ENCODE measurements at places on chromosomes 13 and 19. TPM values are rescaled to one million over a fixed set of nuclear protein-coding genes. Genes with fewer than 3 reads are reported as not detected.

GRCh38 chr19:39328046-39328705 is 7.5 kb upstream of the LRFN1 start:
- peak; percentile 70 for DNase-seq

- DNase-seq: no peak
These were observed 19.2 kb downstream of the ADGRE1 start for GRCh38 chr19:6906559-6907060.

The ZNF426 gene
- 22.3 TPM for polyA plus RNA-seq

The OR7A5 gene
- polyA plus RNA-seq: not detected

- no peak for DNase-seq
These were observed 49.3 kb downstream of the COL4A2 start for GRCh38 chr13:110356362-110356761.

The RINL gene
- 6.4 TPM for polyA plus RNA-seq

The ERICH6B gene
- 3.2 TPM for polyA plus RNA-seq

- no peak for DNase-seq
These were observed 4.8 kb downstream of the TSKS start for GRCh38 chr19:49758292-49758691.

- no peak for DNase-seq
These were observed 63.7 kb upstream of the ZDHHC20 start for GRCh38 chr13:21522847-21523246.

The RFPL4A gene
- not detected for polyA plus RNA-seq

- DNase-seq: no peak
These were observed 2.7 kb upstream of the GATAD2A start for GRCh38 chr19:19402656-19403372.

The ARRDC2 gene
- polyA plus RNA-seq: 13.5 TPM

The PPP1R37 gene
- 21.0 TPM for polyA plus RNA-seq

DNA sequence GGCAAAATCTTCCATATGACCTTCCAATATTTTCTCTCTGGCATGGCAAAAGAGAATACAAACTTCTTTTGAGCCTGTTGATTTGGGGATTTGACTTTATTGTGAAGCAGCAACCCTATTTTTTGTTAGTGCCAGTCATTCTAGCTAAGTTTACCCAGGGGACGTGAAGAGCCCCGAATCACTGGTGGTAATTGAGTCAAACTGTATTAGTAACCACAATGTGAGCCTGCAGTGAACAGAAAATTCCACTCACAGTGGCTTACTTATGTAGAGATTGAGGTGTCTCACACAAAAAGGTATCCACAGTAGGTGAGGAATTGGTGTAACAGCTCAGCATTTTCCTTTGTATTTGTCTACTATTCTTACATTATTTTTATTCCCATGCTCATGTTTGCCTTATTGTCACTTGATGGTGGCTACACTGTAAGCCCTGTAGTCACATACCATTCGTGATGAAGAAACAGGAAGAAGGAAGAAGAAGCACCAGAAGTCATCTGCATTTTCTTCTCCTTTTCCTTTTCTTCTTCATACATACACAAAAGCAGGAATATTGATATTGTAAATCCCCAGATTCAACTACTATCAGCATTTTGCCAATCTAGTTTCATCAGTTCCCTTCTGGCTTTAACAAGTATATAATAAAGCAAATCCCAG is 33.3 kb upstream of the MYCBP2 start:
- no peak for DNase-seq

- no peak for DNase-seq
These were observed 625 bp downstream of the FBXL12 start for GRCh38 chr19:9818175-9818733.

GRCh38 chr19:17448131-17448967 is at the start of gene TMEM221:
TMEM221 (minus strand) TSS chr19:17448668; CDS start chr19:17448462, 206 bp downstream.
- DNase-seq: no peak

The ACTMAP gene
- polyA plus RNA-seq: 14.4 TPM

GRCh38 chr13:50376895-50377575 is 361.8 kb downstream of the KCNRG start:
- DNase-seq: no peak

GRCh38 chr19:53631949-53632407 is at the start of gene DPRX:
DPRX (plus strand) TSS chr19:53631999; CDS start chr19:53632107, 108 bp downstream.
- no peak for DNase-seq

The MBD3L3 gene
- polyA plus RNA-seq: not detected

DNA sequence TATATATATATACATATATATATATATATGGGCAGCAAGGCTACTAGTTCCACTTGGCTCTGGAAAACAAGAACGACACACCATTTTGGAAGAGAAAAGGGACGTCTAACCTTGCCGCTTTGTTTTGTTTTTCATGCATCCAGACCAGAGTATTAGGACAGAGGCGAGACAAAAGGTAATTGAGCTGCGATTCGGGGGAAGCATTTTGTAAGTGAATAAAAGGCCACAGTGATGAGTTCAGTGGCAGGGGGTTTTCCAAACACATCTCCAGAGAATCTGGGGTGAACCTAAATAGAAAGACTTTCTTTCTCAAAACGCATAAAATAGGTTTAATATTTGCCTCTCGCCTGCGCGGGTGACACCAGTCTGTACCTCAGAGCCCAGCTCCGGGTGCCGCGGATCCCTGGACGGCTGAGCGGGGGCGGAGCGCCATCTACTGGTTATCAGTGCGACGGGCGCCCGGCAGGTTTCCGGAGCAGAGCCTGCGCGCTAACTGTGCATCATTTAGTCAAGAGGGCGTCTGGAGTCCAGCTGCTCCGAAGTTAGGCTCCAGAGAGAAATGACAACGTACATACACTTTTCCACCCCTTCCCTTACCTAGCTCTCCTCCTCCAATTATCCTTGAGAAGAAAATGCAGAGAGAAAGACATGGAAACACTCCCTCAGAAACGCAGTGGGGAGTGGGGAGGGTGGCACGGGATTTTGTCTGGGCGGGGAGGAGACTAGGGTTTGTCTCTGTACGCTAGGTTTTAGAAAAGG is 262.3 kb downstream of the TBC1D4 start:
- peak; percentile 78 for DNase-seq

GRCh38 chr19:46494146-46494940 is 1.3 kb downstream of the PNMA8B start:
- DNase-seq: no peak

- peak; percentile 24 for DNase-seq
These were observed 568 bp downstream of the POLR2I start for GRCh38 chr19:36113894-36114720.

DNA sequence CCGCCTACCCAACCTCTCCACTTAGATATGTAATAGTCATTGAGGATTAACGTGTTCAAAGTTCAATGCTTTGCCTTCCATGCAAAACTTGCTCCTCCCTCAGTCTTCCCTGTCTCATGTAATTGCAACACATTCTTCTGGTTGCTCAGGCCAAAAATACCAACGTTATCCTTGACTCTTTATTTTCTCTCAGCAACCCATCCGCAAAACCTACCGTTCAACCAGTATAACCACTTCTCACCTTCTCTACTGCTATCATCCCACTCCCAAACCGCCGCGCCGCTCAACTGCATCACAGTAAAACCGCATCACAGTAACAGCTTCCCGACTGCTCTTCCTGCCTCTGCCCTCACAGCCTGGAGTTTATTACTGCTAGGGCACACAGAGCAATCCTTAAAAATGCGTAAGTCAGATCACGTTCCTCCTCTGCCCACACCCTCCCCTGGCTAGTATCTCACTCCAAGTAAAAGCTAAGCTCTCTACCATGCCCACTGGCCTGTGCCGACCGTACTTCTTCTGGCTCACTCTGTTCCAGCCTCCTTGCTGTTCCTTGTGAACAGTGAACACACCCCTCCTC is 8.2 kb downstream of the MTIF3 start:
- no peak for DNase-seq

GRCh38 chr13:88031980-88032559 is 360.9 kb downstream of the SLITRK5 start:
- no peak for DNase-seq

The ZNF264 gene
- 20.8 TPM for polyA plus RNA-seq

The MYPOP gene
- 5.0 TPM for polyA plus RNA-seq

DNA sequence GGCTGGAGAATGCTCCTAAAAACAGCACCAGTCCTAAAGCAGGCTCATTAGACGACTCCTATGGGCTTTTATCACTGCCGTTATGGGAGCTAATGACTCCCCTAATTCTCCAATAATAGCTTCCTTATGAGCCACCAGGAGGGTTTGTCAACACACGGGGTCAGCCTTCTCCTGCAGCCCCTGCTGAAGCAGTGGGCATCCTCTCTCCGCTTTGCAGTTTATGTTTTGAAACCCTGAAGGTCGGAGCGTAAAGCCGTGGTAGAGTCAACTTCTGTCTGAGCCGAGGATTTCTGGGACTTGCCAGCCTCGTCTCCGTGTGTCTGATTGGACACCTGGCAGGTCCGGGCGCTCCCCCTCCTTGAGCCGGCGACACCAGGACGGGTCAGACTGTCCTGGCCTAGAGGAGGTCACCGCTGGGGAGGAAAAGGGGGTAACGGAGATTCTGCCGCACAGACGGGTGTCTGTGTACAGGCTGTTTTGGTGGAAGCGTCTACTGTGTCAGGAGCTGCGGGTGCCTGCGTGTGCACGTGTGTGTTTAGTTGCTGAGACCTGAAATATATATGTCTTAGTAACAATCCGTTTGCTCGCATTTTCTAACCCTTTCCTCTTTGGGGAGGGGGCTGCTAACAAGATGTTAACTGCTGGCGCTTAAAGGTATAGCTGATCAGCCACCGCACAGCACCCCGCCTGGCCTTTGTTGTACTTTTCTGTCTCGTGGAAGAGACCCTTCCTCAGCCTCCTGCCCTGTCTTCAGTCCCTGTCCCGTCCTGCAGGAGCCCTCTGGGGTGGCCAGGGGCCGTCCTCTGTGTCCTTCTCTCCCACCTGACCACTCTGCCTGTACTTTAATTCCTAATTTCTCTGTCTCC is 1.9 kb downstream of the KDM4B start:
- DNase-seq: no peak

DNA sequence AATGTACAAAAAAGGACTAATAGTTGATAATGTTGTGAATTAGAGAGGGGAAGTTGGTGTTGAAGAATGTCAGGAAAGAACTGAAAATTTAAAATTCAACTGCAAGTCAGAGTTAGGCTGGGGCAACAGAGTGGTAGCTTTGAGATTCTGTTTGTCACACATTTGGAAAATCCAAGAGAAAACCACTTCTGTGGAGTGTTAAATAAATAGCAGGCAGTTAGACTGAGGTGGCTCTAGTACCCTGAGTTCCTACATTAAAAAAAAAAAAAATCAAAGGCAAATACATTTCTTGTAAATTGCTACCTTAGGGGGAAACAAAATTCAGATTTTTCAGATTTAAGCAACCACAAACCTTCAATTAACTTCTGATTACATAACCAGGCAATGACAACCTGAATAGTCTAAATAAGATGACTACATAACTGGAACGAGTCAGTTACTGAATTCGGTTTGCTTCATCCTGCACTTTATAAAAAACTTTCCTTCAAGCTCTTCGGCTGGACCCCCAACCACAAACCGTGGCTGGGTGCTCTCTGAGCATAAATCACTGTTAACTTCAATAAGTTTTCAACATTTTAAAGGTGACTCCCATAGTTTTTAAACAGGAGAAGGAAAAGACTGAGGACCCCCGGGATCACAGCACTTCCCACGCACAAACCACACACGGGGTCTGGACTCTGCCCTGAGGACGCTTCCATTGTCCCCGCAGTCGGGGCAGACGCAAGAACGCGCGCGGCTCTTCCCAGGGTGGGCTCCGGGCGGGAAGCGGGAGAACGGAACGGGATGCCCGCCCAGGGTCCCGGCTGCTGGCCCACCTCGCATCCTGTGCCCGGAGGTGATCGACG is 725 bp downstream of the ZNF682 start:
- no peak for DNase-seq

GRCh38 chr13:31929031-31929770 is 102.4 kb upstream of the FRY start:
- no peak for DNase-seq

- DNase-seq: no peak
These were observed 3.4 kb downstream of the SF3A2 start for GRCh38 chr19:2239771-2240770.

GRCh38 chr19:40261631-40262030 is 23.5 kb downstream of the AKT2 start:
- no peak for DNase-seq

- DNase-seq: no peak
These were observed 112.4 kb downstream of the NUFIP1 start for GRCh38 chr13:44876782-44877324.

- DNase-seq: no peak
These were observed 56.4 kb upstream of the GJB6 start for GRCh38 chr13:20288561-20288960.

DNA sequence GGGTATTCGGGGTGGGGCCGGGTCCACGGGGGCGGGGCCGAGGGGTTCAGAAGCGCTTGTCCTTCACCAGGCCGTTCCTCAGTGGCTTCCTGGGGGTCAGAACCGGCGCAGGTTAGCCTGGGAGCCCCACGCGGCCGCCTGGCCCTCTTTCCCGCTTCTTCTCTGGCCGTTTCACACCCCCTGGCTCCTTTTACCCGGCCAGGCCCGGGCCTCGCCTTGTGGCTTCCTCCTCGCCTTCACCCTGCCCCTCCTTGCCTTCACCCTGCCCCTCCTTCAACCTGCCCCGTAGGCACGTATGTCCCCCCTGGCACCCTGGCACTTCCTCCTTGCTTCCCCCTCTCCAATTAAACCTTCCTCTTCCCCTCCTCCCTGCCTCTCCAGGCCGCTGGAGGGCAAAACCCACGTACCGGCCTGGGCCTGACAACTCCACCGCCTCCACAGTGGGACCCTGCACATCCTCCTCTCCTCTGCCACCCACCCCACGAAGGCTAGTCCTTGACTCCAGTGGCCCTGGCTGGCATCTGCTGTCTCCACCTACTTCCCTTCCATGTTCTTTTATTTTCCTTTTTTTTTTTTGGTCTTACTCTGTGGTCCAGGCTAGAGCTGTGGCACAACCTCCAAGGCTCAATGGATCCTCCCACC is 25.3 kb downstream of the CERS1 start:
- DNase-seq: no peak

GRCh38 chr13:101434486-101434885 is 18.0 kb upstream of the ITGBL1 start:
- DNase-seq: no peak

DNA sequence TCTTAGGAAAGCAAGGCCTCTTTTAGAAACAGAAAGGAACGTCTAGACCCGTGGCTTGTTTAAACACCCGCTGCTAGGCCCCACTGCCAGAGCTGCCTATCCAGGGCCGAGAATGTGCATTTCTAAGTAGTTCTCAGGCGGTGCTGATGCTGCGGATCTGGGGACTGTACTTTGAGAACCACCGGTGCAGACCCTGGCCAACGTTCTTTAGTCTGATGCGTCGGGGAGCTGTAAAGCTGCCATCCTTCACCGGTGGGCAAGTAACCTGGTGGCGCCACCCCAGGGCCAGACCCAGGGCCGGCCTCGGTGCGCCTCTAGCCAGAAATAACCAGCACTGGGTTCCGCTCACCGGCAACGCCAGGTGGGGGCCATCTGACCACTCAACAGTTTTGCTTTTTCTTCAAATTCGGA is 47.1 kb downstream of the TGDS start:
- DNase-seq: no peak

GRCh38 chr19:41442473-41443355 is at the start of gene ERICH4:
ERICH4 (plus strand) TSS chr19:41443156; CDS start chr19:41443170, 14 bp downstream.
- no peak for DNase-seq

DNA sequence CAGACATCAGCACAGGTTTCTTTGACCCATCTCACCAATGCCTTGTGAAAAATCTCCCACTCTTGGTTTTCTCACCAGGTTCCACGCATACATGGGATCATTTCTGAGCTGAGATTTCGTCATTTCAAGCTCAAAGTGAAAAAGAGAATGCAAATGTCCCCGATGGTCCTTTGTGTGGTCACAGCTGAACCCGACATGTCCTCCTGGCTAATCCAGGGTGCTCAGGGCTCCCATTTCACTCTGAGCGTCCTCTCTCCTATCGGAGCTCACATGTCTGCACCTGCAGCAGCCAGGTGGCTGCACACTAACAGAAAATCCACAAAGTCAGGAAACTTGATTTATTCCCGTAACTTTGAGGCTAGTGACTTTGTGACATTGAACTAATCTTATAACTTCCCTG is 9.3 kb upstream of the CEACAM3 start:
- DNase-seq: no peak

Measured in right lung (tissue), 10 donors.